HT-29 (cell line): ENCODE measurements at places on chromosomes 7 and 10. TPM values are rescaled to one million over a fixed set of nuclear protein-coding genes. Genes with fewer than 3 reads are reported as not detected.

- DNase-seq: no peak
Observed at GRCh38 chr7:139883814-139884213, 54.8 kb downstream of the TBXAS1 start.

DNA sequence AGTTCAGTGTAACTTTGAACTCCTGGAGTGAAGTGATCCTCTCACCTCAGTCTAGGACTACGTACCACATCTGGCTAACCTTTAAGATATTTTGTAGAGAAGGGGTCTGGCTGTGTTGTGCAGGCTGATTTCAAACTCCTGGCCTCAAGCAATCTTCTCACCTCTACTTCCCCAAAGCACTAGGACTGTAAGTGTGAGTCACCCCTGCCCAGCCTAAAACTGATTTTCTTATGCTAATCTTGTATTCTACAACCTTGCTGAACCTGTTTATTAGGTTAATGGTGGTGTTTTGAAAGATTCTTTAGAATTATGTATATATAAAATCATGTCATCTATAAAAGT is 58.0 kb downstream of the LCOR start:
- no peak for DNase-seq

OR2A42 gene
- not detected in 2 replicates for total RNA-seq

GRCh38 chr7:22319424-22320403 is 37.2 kb downstream of the RAPGEF5 start:
- no peak for DNase-seq

DNA sequence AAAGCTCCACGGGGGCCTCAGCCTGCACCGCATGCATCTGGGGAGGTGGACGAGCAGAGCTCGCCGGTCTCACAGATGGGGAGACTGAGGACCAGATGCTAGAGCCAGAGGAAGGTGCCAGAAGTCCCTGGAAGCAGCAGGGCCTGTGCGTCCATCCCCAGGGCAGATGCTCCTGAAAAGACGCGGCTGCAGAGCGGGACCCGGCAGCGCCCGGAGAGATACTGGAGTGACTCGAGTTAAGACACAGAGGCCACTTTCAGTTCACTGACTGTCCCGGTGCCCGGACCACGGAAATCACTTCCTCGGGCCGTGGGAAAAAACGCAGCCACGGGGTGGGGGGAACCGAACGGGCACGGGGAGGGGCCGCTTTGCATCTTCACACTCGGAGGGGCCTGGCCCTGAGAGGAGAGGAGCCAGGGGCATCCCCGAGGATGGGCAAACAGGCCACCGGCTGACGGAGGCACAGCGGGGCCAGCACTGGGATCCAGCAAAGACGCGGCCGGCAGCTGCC is 85.4 kb downstream of the FOXL3 start:
- no peak for DNase-seq

- DNase-seq: no peak
Observed at GRCh38 chr10:99983280-99983988, 26.3 kb downstream of the DNMBP start.

GRCh38 chr10:78870458-78870857 is 198.3 kb upstream of the ZMIZ1 start:
- DNase-seq: no peak

PLCE1 gene
- 1.4 and 2.1 TPM in 2 replicates for total RNA-seq

GTF2IRD1 gene
- total RNA-seq: 34.6 and 41.5 TPM in 2 replicates

DNA sequence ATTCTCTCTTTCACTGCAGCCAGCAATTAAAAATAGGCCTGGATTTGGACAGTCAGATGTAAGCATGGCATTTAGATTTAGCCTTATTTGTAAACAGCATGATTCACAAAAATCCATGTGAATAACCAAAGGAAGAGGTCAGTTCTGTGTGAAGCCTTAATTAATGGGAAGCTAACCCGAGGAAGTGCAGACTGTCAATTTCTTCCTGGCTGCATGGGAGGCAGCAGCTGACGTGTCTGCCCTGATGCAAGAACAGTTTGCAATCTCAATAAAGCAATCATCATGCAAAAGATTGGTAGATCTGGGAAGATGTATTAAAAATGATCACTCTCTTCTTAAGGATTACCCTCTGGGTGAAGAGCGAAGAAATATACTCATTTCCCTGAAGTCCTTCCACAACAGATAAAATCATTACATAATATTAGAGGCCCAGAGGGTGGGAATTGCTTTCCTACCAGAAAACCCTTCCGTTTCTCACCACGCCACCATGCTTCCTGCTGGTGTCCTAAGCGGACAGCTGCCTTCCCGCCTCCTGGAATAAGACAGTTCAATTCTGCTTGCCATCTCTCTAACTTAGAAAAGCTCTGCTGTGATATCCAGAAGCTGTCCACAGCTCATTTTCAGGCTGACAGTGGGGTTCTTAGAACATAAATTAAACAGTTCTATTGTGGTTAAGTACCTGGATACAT is 526.7 kb upstream of the NRP1 start:
- DNase-seq: no peak

CPA1 gene
- not detected in 2 replicates for total RNA-seq

GRCh38 chr10:98039690-98040381 is 9.4 kb upstream of the CRTAC1 start:
- DNase-seq: no peak

- no peak for DNase-seq
Observed at GRCh38 chr7:5302577-5302976, 19.8 kb downstream of the SLC29A4 start.

DNA sequence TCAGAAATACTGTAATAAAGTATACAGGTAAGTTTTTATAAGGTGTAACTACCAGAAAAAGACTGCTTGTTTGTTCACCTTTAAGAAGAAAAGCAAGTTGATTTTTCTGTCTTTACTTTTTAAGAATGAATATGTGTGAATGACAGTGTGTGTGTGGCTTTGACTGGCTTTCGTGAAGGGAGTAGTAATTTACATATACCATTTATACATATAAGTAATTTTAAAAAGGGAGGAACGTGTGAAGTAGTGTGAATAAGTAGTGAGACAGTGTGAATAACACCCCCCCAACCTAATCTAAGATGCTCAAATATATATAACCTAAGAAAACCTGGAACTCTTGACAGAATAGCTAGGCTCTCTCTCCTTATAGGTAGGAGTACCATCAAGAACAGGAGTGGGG is 33.2 kb downstream of the RBM33 start:
- no peak for DNase-seq

C7orf57 gene
- not detected in 2 replicates for total RNA-seq

GBX1 gene
- total RNA-seq: not detected in 2 replicates

GRCh38 chr7:33644489-33644888 is 260.9 kb upstream of the BMPER start:
- DNase-seq: no peak

GIMAP1 gene
- not detected in 2 replicates for total RNA-seq

DNA sequence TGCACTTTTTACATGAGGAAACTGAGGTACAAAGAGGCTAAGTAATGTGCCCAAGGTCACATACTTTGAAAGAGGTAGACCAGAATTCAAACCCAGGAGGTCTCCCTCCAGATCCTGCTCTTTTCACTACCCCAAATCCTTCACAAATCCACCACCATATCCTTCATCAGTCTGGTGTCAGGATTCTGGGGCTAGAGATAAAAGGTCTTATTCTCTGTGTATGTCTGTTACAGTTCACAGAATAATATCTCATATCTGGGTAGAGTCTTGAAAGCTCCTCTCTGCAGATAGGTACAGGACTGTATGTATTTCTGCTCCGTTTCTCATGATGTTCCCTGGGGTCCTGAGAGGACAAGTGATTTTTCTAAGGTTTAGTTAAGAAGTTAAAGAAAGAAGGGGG is 4.9 kb downstream of the PIK3CG start:
- DNase-seq: no peak

DNA sequence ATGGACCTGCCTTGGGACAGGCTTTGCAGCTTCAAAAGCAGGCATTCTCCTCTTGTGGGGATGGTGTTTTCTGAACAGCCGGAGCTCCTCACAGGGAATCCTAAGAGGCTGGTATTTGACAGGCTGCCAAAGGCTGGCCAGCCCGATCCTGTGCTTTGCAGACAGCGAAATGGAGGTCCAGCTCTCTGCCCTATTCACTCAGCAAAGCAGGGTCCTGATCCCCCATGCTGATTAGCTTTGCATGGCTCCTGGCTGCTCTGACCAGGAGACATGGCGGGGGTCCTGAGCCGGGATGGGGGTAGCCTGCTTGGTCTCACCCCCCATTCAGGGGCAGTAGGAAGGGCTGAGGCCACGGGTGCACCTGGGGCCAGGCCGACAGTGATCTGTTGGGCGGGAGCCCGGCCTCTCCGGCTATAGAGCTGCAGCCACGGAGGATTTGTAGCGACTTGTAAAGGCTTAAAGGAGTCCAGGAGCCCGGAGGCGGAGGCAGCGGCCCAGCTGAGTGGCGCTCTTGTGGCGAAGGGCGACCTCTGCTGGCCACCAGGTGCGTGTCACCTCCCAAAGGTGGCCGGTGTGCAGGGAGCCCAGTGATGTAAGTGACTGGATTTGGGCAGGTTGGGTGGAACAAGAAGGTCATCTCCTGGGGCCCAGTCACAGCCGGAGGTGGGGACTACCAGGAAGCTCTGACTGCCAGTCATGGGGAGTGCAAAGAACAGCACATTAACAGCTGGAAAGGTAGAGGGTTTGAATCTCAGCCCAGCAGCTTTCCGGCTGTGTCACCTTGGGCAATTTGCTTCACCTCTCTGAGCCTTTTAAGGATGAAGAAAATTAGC is 126.5 kb downstream of the ZMIZ1 start:
- DNase-seq: peak; percentile 87
